ENCODE measurements at places on chromosomes 13 and 19.
A peak's percentile ranks its signal among the peaks of the same experiment; 100 is the strongest.

GRCh38 chr13:34863360-34864135 is 78.5 kb upstream of the NBEA start:
- DNase-seq: no peak

- no peak for DNase-seq
These were observed 2.9 kb upstream of the MTUS2 start for GRCh38 chr13:28817204-28817603.

DNA sequence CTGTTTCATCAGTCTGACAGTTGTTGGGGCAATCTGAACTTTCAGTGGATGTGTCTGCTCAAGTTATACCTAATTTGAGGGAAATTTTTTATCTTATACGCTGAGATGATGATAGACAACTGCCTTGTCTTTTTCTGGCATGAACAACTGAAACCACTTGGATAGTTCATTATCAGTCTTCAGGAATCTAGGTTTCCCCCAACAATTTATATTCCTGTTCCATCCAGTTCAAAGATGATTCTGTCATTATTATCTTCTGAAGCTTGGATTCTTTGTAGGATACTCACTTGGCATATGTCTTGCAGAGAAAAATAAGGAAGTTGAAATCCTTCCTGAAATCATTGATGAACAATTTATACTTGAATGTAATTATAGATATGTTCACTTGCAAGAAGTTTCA is 193.7 kb downstream of the LMO7 start:
- DNase-seq: no peak

GRCh38 chr13:26441476-26441875 is 116.0 kb upstream of the WASF3 start:
- DNase-seq: no peak

DNA sequence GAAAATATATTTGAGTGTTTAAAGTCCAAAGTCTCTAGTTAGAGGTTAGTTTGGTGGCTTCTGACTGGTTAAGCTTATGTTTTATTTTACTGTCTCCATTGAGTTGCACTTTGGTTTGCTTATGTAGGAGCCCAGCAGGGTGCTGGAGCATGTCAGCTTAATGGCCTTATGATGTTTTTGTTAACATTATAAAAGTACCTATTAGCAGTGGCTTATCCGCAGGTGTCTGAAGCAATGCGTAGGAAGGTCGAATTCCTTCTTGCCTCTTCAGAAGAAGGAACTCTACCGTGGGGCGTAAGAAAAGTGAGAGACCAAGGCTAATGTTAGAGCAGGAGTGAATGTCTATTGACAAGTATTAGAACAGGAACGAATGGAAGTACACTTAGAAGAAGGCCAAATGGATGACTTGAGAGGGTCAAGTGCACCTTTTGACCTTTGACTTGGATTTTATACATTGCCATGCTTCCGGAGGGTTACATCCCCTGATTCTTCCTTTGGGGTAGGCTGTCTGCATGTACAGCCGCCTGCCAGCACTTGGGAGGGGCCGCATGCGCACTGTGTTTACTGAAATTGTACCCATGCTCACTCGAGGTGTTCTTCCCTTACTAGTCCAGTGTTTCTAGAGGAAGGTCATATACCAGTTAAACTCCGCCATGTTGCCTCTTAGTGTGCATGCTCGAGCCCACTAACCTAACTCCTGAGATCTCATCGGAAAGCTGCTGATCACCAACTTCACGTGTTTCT is 793.9 kb upstream of the PCDH9 start:
- DNase-seq: no peak

- peak; percentile 37 for DNase-seq
These were observed 145.6 kb upstream of the KLHL1 start for GRCh38 chr13:70253834-70254233.

- peak; percentile 55 for DNase-seq
These were observed 265.9 kb downstream of the MYO16 start for GRCh38 chr13:108895220-108895704.

DNA sequence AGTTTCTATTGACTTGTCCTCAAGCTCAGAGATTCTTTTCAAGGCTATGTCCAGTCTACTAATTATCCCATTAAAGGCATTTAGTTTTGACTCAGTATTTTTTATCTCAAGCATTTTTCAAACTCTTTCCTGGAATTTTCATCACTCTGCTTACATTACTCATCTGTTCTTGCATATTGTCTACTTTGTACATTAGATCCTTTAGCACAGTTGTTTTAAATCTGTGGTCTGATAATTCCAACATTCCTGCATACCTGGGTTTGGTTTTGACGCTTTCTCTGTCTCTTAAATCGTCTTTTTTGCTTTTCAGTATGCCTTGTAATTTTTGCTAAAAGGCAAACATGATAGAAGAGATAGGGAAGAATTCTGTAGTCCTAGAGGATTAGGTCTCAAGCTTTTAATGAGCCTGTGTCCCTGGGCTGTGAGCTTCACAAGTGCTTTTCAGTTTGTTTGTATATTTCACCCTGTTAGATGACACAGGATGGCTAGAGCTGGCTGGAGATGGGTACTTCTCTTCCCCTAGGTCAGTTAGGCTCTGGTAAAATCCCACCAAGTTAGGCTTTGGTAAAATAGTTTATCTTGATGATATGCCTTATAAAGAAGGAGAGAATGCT is 46.1 kb upstream of the GPC6 start:
- no peak for DNase-seq

- DNase-seq: no peak
These were observed 10.8 kb upstream of the ILF3 start for GRCh38 chr19:10643172-10643967.

DNA sequence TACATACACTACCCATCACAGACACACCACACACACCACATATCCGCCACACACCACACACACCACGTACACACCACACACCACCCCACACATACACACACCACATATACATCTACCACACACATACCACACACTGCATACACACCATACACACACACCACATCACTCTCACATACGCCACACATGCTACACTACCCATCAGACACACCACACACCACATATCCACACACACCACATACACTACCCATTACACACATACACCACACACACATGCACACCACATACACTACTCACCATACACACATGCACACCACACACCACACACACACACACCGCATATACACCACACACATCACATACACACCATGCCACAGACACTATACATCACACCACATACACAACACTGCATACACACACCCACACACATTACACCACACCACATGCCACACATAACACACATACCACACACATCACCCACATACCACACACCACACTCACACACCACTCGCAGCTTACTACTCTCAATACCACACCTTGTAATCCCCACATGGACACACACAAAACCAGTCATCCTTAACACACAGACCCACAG is 9.5 kb downstream of the ERFL start:
- DNase-seq: no peak

DNA sequence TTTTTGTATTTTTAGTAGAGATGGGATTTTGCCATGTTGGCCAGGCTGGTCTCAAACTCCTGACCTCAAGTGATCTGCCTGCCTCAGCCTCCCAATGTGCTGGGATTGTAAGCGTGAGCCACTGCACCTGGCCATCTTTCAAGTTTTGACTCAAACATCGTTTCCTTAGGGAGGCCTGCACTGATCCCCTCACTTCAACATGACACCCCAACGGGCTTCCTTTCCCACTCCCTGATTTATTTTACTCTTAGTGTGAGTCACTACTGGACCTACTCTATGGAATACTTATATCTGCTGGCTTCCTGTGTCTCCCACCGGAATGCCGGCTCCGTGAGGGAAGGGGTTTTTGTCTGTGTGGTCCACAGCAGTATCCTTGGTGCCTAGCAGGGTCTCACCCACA is 4.5 kb upstream of the ADAMTS10 start:
- DNase-seq: no peak

DNA sequence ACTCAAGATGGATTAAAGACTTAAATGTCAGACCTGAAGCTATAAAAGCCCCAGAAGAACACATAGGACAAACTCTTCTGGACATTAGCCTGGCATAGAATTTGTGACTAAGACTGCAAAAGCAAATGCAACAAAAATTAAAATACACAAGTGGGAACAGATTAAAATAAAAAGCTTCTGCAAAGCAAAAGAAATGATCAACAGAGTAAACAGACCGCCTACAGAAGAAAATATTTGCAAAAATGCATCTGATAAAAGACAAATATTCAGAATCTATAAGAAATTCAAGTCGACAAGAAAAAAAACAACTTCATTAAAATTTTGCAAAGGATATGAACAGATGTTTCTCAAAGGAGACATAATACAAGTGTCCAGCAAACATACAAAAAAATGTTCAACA is 537.8 kb downstream of the SLITRK1 start:
- no peak for DNase-seq

Measured in SK-N-DZ (cell line).